ENCODE measurements at places on chromosomes 1 and 21.

GRCh38 chr1:210407207-210407886 lies 78.6 kb downstream of the HHAT start:
- DNase-seq = peak; percentile 66

- DNase-seq = no peak
Measured at GRCh38 chr1:14913482-14914177, 239.9 kb upstream of the TMEM51 start.

- no peak for DNase-seq
Measured at GRCh38 chr1:162197615-162198421, 128.3 kb downstream of the NOS1AP start.

DNA sequence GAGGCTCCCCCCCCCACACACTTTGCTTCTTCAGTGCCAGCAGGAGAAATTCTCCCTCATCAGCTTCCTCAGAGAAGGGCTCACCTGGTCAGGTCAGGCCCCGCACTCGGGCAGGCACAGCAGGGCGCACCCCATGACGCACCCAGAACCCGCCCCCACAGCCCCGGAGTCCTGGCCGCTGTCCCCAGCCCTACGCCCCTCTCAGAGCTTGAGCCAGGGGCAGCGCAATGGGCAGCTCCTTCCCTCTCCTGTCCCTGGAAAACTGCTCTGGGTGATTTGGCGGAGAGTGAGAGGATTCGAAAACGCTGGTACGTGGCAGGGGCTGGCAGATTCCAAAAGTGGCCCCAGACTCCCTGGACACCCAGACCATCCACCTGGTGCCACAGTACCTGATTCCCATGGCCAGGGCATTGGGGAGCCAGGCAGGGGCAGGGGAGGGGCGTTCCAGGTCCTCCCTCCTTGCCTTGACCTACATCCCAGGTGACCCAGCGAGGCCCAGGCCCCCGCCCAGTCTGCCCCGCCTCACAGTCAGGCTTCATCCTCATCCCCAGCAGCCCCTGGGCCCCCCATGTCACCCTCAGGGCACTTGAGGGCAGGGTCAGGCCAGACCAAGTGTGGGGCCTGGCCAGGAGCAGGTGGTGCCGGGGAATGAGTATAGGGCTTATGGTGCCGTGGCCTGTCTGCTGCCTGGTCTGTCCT lies 23.7 kb downstream of the RRP1 start:
- no peak for DNase-seq

- DNase-seq = no peak
Measured at GRCh38 chr1:213983493-213984386, 4.0 kb upstream of the PROX1 start.

DNA sequence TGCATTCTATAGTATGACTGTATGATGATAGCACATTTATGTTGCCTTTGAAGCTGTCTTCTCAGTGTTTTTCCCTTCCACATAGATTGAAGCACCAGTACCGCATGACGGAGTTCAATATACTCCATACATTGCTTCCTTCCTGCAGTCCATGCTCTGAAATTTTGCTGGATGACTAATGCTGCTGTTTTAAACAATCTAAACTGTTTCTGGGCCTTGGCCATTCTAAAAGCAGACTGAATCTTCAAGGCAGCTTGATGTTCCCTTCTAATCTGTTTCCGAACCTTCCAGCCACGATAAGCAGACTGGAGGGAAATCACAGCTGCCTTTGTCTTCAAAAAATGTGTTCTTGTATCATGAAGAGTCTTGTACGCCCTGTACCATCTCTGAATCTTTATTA lies 36.2 kb upstream of the F13B start:
- DNase-seq = no peak

DNA sequence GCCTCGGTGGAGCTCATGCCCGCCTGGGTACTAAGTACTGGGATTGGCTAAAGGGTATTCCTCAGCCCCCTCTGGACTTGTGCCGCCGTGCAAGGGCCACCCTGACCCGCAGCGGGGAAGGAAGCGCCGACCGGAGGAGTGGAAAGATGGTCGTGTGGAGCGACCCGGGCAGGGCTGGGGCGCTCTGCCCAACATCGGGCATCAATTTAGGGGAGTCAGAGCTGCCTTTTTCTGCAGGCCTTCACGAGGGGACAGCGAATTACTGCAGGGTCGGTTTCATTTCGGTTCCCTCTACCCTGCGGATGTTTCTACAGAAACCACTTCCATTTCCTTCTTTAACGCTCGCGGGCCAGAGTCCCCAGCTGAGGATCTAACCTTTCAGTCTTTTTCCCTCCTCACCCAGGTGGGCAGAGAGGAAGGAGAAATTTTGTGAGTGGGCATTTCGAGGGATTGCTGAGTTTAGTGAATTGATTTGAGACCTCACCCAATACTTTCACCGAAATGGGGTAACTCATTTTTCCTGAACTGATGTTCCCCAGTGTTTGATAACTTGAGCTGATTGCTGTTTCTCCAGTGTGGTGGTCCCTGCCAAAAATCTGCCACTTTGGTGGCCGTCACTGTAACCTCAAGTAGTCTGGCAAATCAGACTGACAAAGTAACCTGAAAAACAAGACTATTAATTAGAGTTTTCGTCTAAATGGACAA lies 1.1 kb downstream of the TOR1AIP1 start:
- no peak for DNase-seq

- DNase-seq = no peak
Measured at GRCh38 chr1:8344893-8345507, 27.1 kb downstream of the SLC45A1 start.

GRCh38 chr1:9196129-9197040 lies 38.2 kb upstream of the H6PD start:
- peak; percentile 84 for DNase-seq

GRCh38 chr1:81232420-81232819 lies 568.3 kb upstream of the ADGRL2 start:
- no peak for DNase-seq

DNA sequence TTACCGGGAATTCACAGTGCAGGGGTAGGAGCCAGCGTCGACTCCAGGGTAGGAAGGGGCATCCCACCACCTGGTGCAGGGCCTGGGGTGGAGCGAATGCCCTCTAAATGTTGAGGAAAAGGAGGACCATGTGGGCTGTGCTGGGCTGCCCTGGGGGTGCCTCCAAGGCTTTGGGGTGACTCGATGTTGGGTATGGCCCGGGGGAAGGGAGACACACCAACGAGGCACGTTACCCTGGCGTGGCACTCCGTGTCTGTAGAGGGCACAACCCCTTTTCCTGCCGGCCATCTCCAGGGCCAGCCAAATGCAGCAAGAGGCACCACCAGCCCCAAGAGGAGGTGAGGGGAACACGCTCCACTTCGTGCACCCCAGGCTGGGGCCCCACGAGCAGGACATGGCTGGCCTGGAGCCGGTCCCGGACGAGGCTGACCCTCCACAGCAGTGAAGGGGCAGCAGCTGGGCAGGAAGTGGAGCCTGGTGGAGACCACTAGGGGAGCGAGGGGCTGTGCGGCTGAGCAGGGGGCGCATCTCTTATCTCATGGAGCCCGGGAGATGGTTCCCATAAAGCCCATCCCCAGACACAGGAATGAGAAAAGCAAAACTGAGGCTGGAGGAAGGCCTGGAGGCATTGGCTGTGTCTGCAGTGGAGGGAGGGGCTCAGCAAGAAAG lies 11.2 kb downstream of the ACTRT2 start:
- no peak for DNase-seq

- peak; percentile 45 for DNase-seq
Measured at GRCh38 chr1:156104861-156105832, 9.4 kb upstream of the LMNA start.

DNA sequence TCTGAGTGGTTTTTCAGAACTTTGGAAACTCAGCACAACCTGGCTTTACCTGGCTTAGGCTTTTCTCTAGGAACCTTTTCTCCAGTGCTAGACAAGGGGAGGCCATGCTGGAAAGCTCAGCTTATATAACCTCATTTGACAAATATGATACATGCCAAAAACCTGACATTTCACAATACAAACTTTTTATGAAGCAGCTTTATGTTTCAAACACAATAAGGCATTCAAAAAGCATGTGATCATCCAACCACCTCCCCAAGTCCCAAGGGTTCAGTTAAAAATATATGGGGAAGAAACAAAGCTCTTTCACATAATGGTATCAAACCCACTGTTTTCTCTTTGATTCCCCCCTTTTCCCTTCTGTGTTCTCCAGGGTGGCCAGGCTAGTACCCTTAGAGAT lies 63.7 kb downstream of the ZC3H11B start:
- DNase-seq = no peak

- no peak for DNase-seq
Measured at GRCh38 chr1:45568421-45568820, 15.4 kb upstream of the NASP start.

DNA sequence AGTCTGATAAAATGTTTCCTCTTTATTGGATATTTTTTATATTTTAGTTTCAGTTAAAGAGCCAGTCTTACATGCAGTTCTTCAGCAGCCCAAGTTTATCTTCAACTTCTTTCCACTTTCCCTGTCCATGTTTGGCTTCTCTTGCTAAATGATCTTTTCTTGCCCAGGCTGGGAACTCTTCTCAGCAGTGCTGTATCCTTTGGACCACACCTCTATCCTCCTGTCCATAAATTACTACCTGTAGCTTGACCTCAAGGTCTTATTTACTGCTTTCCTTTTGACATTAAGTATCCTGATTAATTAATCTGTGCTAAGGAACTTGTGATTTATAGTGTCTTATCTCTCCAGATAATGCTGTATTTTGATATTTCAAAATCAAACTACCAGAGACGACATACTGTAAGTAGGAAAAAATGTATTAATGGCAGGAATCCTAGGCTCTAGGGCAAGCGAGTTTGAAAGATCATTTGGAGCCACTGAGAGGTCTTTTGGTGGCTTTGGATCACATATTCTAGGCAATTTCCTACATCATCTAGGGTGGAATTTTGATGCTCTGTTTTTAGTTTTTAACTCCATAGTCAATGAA lies 20.5 kb upstream of the PDC start:
- DNase-seq = no peak

- DNase-seq = peak; percentile 20
Measured at GRCh38 chr1:20302108-20302471, 11.4 kb downstream of the VWA5B1 start.

DNA sequence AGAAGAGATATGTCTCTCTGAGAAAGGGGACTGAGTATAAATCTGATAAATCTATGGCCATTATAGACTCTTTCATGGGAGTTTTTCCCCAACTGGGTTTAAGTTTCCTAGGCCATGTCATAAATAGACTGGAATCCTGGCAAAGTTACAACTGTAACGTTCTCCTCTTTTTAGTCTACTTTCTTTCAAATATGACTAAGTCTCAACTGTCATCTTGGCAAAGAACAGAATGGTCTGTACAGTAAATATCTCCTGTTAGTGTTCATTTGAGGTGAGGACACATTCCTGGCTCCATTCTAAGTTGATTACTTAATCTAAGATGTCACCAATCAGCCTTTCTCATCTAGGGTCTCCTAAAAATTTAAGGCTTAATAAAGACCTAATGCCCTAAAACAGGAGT lies 300.5 kb downstream of the BRINP2 start:
- DNase-seq = no peak

- DNase-seq = peak; percentile 91
Measured at GRCh38 chr1:41664861-41665640, 180.6 kb upstream of the EDN2 start.

GRCh38 chr1:176196728-176197127 lies 10.4 kb downstream of the COP1 start:
- DNase-seq = no peak

DNA sequence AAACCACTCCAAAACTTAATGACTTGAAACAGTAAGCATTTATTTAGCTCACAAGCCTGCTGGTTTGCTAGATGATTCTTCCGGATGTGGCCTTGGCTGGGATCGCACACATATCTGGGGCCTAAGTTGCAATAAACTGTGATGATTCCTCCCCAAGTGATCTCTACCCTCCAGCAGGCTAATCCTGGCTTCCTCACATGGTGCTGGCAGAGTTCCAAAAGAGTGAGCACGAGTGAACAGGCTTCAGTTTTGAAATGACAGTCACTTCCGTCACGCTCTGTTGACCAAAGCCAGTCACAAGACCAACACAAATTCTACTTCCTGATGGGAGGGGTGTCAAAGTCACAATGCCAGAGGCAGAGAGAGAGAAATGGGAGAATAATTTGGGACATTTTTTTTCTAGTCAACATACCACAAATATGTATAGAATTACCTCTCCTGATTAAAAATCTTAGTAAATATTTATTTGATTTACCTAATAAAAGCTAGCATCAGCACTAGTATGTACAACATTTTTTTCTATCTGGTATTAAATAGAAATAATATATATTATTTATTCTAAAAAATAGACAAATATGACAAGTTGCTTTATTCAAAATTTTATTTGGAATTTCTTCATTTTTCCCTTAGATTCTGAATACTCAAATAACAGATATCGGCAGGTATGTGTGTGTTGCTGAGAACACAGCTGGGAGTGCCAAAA lies 292.7 kb downstream of the TPR start:
- peak; percentile 20 for DNase-seq

DNA sequence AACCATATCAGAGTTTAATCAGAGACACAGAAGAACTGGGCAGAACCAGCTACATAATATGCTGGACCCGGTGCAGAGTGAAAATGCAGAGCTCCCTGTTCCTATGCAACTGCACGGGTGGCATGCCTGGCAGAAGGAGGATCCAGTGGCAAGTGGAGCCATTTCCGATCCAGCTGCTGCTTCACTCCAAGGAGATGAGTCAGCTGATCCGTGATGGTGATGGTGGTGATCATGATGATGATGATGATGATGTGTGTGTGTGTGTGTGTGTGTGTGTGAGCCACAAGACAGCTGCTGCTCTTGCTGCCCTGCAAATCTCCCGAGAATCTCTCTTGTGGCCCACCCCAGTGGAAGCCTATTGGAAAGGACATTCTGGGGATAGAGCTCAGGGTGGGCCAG lies 133.0 kb downstream of the URB2 start:
- DNase-seq = peak; percentile 83

DNA sequence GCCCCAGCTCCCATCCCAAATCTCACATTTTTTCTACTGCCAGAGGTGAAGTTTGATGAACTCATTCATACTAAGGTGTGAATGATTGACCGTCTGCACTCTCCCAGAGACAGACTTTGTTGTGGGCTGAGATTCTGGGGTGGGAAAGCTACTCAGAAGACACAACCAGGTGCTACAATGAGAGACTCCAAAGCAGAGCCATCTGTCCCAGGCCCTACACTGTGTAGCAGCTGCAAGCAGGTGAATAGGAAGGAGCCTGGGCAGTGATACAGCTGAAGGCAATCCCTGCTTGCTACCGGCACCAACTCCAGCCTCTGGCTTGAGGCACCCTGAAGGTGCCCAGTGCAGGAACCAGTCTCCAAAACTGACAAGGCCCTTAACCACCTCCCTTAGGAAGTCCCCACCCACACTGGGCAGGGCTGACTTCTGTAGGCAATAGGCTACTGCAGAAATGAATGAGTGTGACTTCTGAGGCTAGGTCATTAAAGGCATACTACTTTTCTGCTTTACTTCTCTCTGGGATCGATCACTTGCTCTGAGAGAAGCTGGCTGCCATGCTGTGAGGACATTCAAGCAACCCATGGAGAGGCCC lies 79.7 kb upstream of the RUNX3 start:
- no peak for DNase-seq

Data from EL (cell line).